Activated CD4-positive, alpha-beta T cell treated with anti-CD3 and anti-CD28 coated beads, Interleukin-2, amount 50 U/mL, for 24 hours (primary cell): ENCODE measurements at places on chromosomes 1 and 21.

- no peak for DNase-seq
These were observed 407 bp downstream of the WNT4 start for GRCh38 chr1:22142315-22143064.

- DNase-seq, result no peak
These were observed 122.2 kb upstream of the RAB4A start for GRCh38 chr1:229148743-229149142.

DNA sequence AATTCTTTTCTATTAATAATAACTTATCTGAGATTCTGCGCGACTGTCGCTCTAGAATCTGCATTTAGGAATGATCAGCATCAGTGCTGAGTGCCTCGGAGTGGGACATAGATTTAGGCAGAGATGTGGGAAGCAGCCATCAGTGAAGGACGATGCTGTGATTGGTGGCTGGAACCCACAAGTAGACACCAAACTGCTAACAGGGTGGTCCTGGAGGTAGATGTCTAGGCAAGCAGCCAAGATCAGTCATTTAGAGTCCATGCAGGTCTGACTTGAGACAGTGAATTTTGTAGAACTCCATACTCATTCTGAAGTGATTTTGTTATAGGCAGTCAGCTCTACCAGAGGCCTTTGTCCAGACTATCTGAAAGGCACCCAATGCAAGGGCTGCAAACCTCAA lies 51.8 kb upstream of the LYST start:
- DNase-seq, result no peak

- DNase-seq, result no peak
These were observed 84.4 kb upstream of the CNTN2 start for GRCh38 chr1:204958317-204959307.

DNA sequence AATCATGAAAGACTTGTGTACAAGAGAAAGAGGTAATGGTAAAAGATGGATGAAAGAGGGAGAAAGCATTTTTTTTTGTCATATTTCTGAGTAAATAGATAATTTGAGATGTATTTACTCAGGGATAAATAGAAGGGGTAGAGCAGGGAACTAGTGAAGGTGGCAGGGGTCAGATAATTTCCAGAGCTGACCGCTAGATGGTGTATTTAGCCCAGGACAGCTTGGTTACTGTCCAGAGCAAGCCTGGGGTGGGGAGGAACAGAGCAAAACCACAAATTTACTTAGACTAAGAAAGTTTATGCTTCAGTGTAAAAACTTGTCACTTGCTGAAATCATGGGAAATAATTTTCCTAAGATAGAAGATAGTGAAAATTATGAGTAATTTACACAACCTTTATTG lies 91.5 kb downstream of the XCL2 start:
- DNase-seq, result no peak

- DNase-seq, result peak; percentile 21
These were observed 32.3 kb downstream of the VWA5B1 start for GRCh38 chr1:20322825-20323612.

- no peak for DNase-seq
These were observed 19.9 kb downstream of the TLR5 start for GRCh38 chr1:223123011-223123610.

- no peak for DNase-seq
These were observed 563.0 kb upstream of the NEGR1 start for GRCh38 chr1:72845381-72845780.

- DNase-seq, result no peak
These were observed 345.3 kb downstream of the LMX1A start for GRCh38 chr1:165011186-165011585.

- no peak for DNase-seq
These were observed 11.9 kb upstream of the VHLL start for GRCh38 chr1:156310962-156311361.

GRCh38 chr1:40096646-40096976 lies 441 bp downstream of the PPT1 start:
- no peak for DNase-seq

DNA sequence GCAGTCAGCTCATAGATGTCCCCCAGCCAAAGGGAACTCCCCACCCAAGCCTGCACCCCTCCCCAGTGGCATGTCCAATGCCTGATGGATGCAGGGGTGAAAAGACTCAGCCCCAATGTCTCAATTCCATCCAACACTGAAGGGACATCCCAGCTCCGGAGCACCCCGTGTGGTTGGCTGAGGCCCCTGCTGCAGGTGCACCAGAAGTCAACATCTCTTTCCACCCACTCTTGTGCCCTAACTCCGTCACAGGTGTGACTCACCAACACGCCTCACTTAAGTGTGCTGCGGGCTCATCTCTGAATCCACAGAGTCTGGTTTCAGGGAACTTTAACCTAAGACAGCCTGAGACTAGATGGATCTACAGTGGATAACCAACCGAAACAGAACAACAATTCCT lies 40.9 kb upstream of the ZBTB18 start:
- no peak for DNase-seq

- no peak for DNase-seq
These were observed 132.1 kb downstream of the RPS6KC1 start for GRCh38 chr1:213183036-213183672.

GRCh38 chr1:238439511-238439910 lies 548.8 kb upstream of the ZP4 start:
- DNase-seq, result no peak

- DNase-seq, result no peak
These were observed 16.7 kb downstream of the TFAP2E start for GRCh38 chr1:35589516-35590427.

- no peak for DNase-seq
These were observed 64.0 kb upstream of the KCNK2 start for GRCh38 chr1:215018555-215018954.

DNA sequence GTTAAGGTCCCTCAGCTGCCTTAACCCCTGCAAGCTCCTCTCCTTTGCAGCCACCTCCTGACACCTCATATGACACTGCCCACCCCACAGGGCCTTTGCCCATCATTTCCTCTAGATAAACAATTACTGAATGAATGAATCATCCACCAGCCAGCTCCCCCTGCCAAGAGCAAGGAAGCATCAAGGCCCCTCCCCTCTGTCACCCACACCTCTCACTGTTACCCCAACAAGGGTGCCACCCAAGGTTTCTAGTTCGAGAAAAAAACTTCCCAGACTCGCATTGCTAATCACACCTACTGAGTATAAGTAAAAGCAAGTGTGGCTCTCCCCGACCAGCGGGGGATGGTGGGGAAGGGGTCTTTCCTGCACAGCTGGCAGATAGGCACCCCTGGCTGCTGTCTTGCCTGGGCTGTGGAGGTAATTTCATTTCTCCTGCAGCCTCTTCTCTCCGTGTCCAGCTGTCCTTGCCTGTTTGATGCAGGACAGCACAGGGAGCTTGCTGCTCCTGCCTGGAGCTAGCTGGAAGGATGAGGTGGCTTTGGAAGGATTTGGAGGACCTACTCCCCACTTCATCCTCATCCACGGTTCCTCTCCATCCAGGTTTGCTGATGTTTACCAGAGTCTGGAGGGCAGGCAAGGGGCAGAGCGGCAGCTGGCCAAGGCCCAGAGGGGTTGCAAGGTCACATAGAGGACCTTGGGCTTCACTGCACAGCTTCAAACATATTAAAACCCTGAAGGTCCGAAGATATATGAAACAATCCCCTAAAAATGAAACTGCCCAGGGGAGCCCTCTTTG lies 33.1 kb upstream of the LBR start:
- DNase-seq, result peak; percentile 42

GRCh38 chr1:181141431-181141910 lies 53.0 kb downstream of the IER5 start:
- peak; percentile 44 for DNase-seq

GRCh38 chr1:228282329-228283042 lies 74.6 kb downstream of the OBSCN start:
- no peak for DNase-seq
